Spinal cord (tissue), 10 donors: ENCODE measurements at places on chromosomes 7 and 10. TPM values are rescaled to one million over a fixed set of nuclear protein-coding genes. Genes with fewer than 3 reads are reported as not detected.

DNA sequence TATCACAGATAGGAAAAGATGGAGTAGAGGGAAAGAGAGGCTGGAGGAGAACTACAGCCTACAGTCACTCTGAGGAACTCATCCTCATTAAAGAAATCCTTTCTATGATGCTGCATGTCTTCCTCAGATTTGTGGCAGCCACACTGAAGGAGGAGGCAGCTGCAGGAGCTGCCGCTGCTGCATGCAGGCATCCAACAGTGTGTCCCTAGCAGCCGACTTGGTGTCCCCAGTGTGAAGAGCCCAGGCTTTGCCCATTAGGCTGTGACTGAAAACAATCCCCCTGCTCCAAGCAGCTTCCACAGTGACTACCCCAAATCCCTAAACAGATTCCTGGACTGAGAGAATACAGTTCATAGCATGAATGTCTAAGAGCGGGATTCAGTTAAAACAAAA lies 23.1 kb downstream of the SKIDA1 start:
- DNase-seq, result no peak

Gene NANOS1
- total RNA-seq, result 9.3 TPM

Gene CYP2W1
- 1.8 TPM for total RNA-seq

DNA sequence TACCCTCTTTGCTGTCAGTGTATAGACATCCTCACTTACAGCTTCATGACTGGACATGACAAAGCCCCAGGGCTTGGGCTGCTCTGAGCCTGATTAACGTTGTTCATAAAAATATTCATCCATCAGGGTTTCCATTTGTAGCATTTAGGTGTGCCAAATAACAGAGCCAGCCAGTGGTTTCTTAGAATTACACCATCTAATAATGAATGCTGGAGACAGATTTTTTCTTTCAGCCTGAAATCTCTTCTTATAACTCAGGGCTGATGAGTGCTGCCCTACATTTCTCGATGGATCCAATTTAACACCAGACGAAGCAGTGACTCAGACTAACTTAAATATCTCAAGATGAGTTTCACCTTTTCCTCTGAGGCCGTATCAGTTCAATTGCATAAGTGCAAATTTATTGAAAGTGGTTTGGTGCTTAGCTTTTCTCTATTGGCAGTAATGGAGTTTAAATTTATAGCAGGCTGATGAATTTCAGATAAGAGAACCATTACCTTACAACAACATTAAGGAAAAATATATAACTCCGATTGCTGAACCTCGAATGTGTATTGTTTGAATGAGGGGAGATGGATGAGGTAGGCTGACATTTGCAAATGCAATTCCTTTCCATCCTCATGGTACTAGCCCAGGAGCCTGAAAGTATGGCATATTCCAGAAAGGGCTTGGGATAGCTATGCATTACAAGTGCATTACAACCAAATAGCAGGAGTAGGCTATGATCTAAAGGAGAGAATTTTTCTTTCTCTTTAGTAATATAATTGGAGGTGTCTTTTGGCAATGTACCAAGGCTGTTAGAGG lies 900.6 kb downstream of the KCNMA1 start:
- DNase-seq, result no peak
